Fibroblast of lung (primary cell): ENCODE measurements at places on chromosomes 3 and 15.

DNA sequence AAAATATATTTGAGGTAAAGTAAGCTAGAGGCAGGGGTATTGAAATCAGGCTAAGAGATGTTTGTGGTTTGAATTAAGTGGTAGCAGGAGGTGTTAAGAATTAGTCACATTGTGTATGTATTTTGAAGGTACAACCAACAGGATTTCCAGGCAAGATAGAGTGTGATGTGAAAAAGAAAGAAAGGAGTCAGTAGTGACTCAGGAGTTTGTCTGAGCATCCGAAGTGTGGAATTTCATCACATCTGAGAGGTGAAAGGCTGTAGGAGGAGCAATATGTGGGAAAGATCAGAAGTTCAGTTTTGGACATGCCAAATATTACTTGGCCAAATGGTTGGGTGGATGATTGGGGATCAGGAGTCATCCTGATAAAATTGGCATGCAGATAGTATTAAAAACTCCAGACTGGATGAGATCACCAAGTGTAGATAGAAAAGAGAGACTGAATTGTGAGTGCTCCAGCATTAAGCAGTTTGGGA is 32.1 kb upstream of the EBLN2 start:
- DNase-seq, result peak; percentile 96

GRCh38 chr3:81375921-81376320 is 385.5 kb downstream of the GBE1 start:
- peak; percentile 16 for DNase-seq

DNA sequence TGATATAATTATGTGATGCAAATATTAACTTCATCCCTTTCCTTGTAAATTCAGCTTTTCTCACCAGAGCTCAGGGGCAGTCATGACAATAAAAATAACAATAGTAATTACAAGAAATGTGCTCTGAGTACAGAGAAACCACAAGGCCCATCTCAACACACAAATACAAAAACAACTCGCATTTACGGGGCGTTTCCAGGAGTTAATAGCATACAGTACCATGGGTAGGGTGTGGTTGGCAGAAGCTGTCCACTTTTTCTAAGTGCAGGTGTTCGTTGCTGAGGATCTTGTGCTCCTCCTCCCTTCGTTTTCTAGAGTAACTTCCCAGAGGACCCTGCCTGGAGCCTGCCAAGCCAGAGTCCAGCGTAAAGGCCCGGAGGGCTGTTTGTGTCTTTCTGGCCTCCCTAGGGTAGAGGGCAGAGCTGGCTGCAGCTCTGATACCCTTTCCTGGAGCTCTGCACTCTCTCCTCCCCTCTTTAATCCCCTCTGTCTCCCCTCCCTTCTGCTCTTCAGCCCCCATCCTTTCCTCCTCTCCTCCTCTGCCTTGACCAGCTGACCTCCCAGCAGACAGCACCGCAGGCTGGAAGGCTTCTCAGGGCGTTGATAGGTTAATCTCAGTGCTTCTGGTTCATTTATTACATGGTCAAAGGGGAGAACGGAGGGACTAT is 11.4 kb downstream of the SEMA3G start:
- DNase-seq, result no peak

- DNase-seq, result no peak
Observed at GRCh38 chr3:123110976-123111615, 44.3 kb downstream of the PDIA5 start.

- no peak for DNase-seq
Observed at GRCh38 chr15:23397779-23398178, 43.2 kb downstream of the GOLGA8S start.

DNA sequence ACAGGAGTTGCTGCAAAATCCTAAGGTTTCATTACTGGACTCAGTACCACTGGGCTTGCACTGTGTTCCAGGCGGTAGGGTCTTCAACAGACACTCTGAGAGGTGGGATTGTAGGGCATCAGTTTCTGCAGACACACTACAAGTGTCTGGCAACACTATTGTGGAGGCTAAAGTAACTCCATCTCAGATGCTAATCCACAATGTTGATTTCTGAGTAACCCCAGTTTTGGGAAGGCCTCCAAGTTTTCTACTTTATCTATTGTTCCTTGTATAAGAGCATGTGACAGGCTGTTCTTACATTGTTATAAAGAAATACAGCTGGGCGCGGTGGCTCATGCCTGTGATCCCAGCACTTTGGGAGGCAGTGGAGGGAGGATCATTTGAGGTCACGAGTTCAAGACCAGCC is 2.5 kb upstream of the ABHD5 start:
- DNase-seq, result no peak

DNA sequence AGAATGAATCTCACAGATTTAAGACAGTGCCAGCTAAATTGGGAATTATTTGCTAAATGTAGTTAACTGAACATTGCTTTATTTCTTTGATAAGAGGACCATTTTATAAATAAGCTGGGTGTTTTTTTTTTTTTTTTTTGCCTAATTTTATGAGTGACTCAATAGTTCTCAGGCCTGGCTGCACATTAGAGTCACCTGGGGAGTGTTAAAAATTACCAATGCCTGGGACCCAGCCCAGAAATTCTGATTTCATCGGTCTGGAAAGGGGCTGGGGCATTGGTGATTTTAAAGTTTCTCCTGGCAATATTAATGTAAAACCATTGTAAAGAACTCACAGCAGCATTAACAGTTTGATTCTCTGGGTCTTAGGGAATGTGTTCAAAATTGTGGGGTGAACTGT is 51.2 kb upstream of the PHLDB2 start:
- DNase-seq, result no peak

DNA sequence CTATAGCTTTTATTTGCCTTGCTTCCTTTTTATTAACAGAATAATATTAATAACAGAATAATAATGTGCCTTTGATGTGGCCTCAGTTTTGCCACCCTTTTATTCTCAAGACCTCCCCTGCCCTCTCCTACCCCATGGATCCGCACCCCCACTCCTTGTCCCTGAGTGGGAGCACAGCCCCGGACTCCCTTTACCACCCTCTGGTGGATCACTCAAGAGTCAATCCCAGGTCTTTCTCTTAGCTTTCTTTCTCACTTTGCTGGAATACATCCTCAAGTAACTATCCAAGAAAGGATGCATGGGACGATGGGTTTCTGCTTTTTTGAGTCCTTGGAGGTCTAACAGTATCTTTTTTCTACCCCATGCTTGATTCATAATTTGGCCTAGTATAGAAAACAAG is 63.4 kb downstream of the KLF13 start:
- DNase-seq, result no peak

DNA sequence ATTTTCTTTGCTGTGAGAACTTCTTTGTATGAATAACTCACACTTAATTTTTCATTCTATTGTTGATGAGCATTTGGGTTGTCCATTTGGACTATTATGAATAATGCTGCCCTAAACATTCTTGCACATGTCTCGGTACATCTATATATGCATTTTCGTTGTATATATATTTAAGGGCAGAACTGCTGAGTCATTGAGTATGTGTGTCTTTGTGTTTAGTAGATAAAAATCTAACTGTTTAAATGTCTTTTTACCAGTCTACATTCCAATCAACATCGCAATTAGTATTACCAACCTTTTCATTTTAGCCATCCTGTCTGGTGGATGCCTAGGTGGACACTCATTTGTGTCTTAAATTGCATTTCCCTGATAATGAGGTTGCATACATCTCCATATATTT is 144.4 kb downstream of the UACA start:
- DNase-seq, result no peak

DNA sequence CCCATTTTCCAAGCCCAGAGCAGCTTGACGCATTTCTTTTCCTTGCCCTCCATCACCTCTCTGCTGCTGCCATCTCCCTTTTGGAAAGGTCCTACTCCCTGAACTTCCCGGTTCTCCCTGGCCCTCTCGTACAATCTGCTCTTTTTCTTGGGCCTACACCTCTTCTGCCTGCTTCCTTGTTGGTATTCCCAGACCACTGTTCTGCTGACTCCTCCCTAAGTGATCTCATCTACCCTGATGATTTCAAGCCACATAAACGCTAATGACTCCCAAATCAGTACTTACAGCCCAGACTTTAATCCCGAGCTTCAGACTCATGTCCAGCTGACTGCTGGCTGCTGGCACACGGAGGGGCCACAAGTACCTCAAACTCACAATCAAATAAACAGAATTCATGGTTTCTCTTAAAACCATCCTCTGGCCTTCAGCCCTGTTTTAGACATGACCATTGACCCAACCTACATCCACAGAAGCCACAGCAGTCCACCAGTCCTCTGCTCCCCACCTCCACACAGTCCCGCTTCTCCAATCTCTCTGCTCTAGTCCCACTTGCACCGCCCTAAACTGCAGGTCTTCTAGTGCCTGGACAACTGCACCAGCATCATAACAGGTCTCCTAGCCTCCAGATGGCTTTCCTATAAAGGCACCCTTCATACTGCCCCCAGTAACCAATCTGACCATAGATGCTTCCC is 57.6 kb downstream of the AAGAB start:
- peak; percentile 96 for DNase-seq

GRCh38 chr15:52436981-52437380 is 91.7 kb downstream of the MYO5A start:
- DNase-seq, result peak; percentile 6

DNA sequence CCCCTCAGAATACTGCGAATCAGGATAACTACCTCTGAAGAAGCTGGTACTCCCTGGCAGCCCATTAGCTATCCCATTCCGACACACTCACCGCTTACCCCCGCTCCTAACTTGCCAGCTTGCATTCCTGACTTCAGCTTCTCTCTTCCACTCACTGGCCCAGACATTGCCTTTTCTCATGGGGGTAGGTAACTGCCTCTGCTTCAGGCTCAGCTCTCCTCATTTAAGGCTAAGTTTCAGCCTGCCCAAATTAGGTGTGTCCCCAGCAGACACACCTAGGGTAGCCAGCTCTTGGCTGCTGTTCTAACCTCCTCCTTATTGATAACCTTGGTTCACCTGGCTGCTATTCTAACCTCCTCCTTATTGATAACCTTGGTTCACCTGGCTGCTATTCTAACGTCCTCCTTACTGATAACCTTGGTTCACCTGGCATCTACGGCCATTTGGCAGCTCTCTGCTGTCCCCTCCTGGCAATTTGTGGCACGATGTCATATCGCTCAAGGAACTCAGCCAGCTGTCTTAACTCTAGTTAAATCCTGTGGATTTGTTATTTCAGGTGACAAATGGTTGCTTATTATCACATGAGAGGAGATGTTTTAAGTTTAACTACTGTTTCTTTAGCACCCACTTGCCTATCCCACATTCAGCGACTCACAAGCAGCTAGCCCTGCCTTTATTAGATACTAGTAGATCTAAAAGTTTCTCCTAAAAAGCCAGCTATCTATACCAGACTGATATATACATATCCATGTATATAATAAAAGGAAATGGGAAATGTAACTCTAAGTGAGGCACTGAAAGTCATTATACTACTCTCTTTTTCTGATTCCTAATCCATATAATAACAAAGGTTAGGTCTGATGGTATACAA is 106.5 kb upstream of the ACP3 start:
- DNase-seq, result no peak

- DNase-seq, result peak; percentile 34
Observed at GRCh38 chr3:139519998-139520737, 19.4 kb downstream of the RBP1 start.

GRCh38 chr15:28978011-28978378 is 92.2 kb downstream of the APBA2 start:
- no peak for DNase-seq

- DNase-seq, result peak; percentile 48
Observed at GRCh38 chr15:89129123-89129815, 41.0 kb downstream of the ABHD2 start.

GRCh38 chr3:141795276-141795675 is 32.1 kb downstream of the GRK7 start:
- DNase-seq, result no peak

- peak; percentile 55 for DNase-seq
Observed at GRCh38 chr3:192915304-192915703, 2.4 kb downstream of the MB21D2 start.

DNA sequence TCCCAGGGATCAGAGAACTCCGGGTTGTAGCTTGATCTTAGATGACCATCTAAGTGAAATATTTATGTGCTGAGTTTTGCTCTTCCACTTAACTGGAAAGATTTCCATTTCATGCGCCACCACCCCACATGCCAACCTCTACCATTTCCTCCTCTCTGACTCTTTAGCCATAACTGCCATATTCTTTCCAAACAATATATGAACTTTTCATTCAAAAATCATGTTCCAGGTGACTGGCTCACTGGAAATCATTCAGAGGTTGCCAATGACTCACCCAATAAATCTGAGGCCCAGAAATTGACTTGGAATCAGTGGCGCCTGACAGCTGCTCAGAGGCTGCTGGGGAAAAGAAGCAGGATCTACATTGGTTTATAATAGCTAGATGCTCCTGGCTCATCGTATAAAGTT is 31.6 kb upstream of the FAM174B start:
- DNase-seq, result peak; percentile 4

DNA sequence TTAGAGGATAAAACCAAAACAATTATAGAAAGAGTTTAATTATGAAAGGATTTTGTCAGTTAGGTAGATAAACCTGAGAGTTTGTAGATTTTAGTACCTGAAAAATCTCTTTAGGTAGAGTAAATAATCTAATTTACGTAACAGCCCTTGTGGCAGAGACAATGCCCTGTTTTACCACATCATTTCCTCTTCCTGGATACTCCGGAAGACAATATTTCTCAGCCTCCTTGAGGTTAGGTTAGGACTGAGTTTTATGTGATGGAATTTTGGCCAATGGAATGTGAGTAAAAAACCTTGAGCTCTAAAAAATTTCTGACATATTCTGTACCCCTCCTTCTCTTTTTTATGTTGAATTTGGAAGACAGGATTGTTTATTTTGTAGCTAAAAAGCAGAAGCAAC is 50.7 kb upstream of the TPRG1 start:
- peak; percentile 4 for DNase-seq

DNA sequence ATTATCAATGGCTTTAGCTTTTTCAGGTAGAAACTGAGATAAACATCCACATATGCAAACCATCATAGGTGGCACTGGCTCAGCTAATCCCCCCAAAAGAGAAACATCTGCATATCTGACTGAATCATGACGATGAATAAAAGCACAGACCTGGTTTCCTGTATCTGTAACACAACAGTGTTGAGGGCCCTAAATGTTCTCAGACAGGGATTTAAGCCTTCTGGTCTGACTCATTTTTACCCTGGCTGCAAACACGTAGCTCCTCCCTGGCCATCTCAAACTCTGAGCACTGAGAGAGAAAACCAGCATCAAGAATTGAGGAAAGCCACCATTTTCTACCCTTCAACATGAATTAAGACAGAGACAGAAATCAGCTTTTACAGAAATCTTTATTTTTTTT is 35.2 kb downstream of the GLB1 start:
- peak; percentile 73 for DNase-seq

DNA sequence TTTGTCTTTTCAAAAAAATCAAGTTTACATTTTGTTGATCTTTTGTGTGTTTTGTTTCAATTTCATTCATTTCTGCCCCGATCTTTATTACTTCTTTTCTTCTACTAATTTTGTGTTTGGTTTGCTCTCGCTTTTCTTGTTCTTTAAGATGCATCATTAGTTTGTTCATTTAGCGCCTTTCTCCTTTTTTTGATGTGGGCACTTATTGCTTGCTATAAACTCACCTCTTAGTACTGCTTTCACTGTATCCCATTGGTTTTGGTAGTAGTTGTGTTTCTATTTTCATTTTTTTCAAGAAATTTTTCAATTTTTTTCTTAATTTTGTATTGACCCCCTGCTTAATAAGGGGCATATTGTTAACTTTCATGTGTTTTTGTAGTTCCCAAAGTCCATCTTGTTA is 34.4 kb downstream of the PRKCI start:
- no peak for DNase-seq
